ENCODE measurements at places on chromosomes 6 and 20. TPM values are rescaled to one million over a fixed set of nuclear protein-coding genes. Genes with fewer than 3 reads are reported as not detected.

The CST3 gene
- total RNA-seq: 0.29 TPM

The MCHR2 gene
- not detected for total RNA-seq

The NHSL1 gene
- total RNA-seq: 0.95 TPM

The CCN6 gene
- 0.70 TPM for total RNA-seq

DNA sequence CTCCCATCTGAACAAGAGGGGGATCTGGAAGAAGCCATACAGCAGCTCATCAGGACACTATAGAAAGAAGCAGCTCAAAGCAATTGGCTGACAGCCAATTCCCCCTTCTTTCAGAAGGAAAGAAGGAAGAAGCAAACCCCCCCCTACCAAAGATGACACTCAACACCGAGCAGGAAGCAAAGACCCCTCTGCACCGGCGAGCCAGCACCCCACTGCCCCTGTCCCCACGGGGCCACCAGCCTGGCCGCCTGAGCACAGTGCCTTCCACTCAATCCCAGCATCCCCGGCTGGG, 1.2 kb downstream of the REM1 start:
- H3K36me3 ChIP-seq: no peaks in the 10 kb centered on the region
- peaks cover 10% of the 10 kb centered on the region for H3K4me1 ChIP-seq
- no peak overlapping the region for H3K4me3 ChIP-seq
- H3K27me3 ChIP-seq: peaks cover 32% of the 10 kb centered on the region

DNA sequence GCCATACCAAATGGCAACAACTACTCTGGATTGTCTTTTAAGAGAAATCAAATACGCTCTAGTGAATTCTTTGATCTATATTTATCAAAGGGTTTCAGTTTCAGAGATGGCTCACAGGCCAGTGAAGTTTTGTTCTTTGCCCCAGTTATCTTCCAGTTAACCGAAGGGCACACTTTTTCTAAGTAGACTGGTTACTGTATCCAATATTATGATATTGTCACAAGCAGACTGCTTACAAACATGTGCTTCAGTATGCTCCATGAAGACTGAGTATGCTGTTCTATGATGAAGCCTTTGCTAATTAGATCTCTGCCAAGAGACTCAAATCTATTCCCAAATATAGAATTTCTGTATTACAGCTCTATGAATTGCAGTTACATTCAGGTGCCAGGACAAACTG, 181.1 kb downstream of the REV3L start:
- H3K27ac ChIP-seq: no peak overlapping the region
- H3K4me3 ChIP-seq: no peak overlapping the region
- no peaks in the 10 kb centered on the region for H3K27me3 ChIP-seq
- DNase-seq: no peak
- H3K36me3 ChIP-seq: peaks cover 40% of the 10 kb centered on the region

DNA sequence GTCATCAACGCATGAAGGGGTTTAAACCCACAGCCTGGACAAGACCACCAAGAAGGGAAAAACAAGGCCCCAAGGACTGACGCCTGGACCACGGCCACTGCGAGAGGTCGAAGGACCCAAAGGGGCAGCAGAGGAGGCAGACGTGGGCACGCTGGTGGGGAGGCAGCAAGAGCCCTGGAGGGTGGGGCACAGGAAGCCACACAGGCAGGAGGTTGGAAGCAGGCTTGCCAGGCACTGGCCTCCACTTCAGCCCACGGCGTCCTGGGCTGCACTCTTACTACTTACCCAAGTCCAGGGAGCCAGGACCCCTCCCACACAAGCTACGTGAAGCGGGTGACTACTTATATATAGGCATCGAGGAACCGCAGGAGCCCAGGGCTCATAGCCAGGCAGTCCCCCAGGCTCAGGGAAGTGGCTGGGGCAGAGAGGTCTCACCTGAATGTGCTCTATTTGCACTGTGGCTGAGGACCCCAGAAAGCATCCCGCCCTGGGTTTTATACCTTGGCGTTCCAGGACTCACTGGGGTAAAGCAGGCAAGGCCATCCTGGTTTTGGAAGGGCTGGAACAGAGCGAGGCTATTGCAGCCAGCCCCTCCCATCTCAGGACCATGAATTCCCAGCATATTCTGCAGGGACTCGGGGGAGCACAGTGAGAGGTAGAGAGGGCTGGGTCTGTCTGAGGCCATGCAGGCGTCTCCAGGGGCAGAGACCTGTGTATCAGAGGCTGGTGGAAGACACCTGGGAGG, 113.8 kb upstream of the AFDN start:
- peaks cover 6% of the 10 kb centered on the region for H3K4me1 ChIP-seq
- no peak overlapping the region for H3K4me3 ChIP-seq
- DNase-seq: no peak
- H3K27ac ChIP-seq: no peak overlapping the region

DNA sequence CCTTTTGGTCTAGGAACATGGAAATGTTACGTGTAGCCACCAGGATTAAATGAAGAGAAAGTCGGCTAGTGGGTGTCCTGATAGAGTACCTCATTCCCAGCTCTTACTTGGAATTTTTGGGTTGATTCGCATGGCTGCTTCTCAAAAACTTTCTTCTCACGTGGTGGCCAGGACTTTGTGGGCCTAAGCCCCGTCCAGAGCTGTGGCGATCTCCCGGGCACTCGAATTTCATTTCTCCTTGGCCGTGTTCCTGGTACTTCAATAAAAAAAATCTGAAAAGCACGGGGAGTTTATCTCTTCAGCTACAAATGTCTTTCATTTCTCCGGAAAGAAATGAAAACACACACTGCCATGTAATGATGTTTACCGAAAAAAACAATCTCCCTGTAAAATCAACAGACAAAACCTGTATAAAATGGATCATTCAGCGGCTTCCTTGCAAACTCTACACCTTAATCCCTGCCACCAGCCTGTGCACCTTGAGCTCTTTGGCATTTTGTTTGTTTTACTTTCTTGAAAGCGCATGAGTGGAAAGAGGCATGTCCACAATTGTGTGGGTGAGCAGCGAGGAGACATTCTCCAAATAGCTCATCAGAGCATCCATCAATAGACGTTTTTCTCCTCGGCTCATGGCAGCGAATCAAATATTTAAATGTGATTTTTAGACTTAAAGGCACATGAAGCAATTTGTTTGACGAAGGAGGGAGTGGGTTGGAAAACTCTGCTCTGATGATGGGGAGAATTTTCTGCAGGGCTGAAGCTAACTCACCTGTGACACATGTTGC, 173.1 kb downstream of the TFAP2C start:
- no peaks in the 10 kb centered on the region for H3K4me1 ChIP-seq
- no peak overlapping the region for H3K4me3 ChIP-seq
- DNase-seq: no peak
- H3K27me3 ChIP-seq: peaks cover 1% of the 10 kb centered on the region
- H3K27ac ChIP-seq: no peak overlapping the region
- H3K36me3 ChIP-seq: no peaks in the 10 kb centered on the region
